ENCODE measurements at places on chromosomes 13 and 19.

DNA sequence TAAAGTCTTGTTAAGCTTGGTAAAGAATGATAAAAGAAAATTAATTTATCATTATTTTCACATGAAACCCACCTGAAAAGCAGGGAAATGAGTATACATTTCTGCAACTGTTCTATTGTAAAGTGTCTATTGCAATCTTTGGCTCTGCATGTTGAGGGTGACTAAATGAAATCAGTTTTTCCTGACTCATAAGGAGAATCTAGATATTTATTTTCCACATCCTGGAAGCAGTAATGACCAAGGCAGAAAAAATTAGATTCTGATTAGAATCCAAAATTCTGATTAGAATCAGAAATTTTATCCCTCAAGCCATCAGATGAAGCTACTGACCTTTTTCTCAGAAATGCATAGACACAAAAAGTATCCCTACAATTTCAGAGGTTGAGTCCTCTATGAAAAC is 178.4 kb downstream of the MYO16 start:
- DNase-seq, result no peak

- no peak for DNase-seq
Measured at GRCh38 chr19:31535691-31536460, 186.6 kb upstream of the TSHZ3 start.

- DNase-seq, result no peak
Measured at GRCh38 chr13:83125791-83126190, 756.5 kb downstream of the SLITRK1 start.

- no peak for DNase-seq
Measured at GRCh38 chr13:72774019-72774418, 7.7 kb downstream of the DIS3 start.

GRCh38 chr13:31982124-31982523 is 49.5 kb upstream of the FRY start:
- DNase-seq, result peak; percentile 5

- no peak for DNase-seq
Measured at GRCh38 chr19:48218997-48219396, 36.7 kb downstream of the CARD8 start.

- no peak for DNase-seq
Measured at GRCh38 chr13:100541897-100542825, 46.4 kb downstream of the GGACT start.

- DNase-seq, result no peak
Measured at GRCh38 chr19:40241809-40242384, 15.4 kb upstream of the CCNP start.

- no peak for DNase-seq
Measured at GRCh38 chr13:98285317-98285716, 108.2 kb upstream of the RNF113B start.

GRCh38 chr19:54229146-54229545 is 6.3 kb upstream of the LILRB3 start:
- DNase-seq, result no peak
